ENCODE measurements at places on chromosomes 3 and 15. TPM values are rescaled to one million over a fixed set of nuclear protein-coding genes. Genes with fewer than 3 reads are reported as not detected.
A peak's percentile ranks its signal among the peaks of the same experiment; 100 is the strongest.

DNA sequence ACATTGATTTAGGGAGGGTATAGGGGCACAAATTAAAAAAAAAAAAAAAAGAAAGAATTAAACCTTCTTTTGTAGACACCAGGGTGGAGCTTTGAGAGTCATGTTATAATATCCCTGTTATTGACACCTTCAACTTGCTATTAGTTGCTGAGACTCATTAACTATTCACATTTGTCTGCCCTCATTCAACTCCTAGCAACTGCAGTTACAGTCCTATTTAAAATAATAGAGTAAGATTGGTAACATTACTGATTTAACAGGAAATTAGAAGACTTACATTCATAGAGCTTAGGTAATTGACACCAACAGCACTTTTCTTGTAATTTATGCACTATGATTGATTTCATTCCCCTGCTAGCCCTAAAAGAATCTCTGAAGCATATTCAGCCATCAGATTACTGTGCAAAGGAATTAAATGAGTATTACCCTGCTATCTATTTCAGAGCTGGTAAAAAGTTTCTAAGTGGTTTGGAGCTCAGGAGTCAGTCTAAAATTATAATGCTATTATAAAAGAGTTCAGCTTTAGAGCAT lies 148.8 kb upstream of the TBL1XR1 start:
- DNase-seq: no peak

DNA sequence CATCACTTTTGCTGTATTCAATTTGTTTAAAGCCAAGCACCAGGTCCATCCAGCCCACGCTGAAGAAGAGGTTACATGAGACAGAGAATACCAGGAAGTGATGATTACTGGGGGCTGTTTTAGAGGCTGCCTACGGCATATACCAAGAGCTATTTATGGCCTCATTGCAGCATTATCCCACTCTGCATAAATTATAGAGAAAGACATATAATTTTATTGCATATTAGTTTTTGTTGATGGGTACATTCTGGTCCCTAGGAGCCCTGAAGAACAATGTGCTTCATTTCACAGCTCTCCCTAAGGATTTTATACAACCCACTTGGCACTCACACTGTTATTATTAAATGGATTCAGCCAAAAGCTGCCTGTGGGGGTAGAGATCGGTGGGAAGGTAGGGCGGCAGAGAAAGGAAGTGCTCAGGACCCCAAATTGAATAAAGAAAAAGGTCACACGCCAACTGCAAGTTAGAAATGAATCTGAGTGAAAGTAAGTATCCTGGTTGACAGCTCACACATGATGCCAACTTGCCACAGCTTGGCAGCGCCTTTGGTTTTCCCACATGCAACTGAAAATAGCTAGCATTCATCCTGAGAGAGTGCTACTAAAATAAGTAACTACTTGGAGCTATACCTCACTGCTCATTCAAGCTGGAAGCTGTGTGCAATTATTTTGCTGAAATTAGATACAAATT lies 73.7 kb downstream of the CCNL1 start:
- no peak for DNase-seq

DNA sequence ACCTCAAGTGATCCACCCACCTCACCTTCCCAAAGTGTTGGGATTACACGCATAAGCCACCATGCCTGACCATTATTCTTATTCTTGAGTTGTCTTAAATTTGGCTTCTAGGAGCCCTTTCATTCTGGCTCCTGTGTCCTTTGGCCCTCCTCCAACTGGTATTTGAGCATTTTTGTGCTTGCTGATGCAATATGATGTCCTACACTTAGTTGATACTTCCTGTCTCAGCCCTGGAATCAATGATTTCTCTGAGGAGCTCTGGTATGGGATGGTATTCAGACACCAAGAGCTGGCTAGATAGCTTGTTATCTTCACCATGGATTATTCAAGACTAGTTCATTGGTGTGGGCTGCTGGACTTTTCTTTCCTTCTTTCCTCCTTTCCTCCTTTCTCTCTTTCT lies 25.4 kb downstream of the ZNF621 start:
- DNase-seq: no peak

GRCh38 chr15:39654304-39654703 lies 73.4 kb downstream of the THBS1 start:
- DNase-seq: no peak

GRCh38 chr3:55164876-55165275 lies 237.0 kb upstream of the LRTM1 start:
- DNase-seq: no peak

- no peak for DNase-seq
These were observed 1178.7 kb downstream of the ROBO1 start for GRCh38 chr3:78588906-78589621.

DNA sequence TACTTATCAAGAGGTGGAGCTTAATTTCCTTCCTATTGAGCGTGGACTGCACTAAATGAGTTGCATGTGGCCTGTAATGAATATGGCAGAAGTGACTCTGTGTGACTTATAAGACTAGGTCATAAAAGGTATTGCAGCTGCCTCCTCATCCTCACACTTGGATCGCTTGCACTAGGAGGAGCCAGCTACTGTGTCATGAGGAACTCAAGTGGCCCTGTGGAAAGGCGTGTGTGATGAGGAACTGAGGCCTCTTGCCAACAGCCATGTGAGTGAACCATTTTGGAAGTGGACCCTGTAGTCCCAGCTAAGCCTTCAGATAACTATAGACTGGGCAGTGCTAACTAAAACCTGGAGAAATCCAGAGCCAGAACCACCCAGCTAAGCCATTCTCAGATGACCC lies 7.1 kb upstream of the SLC30A4 start:
- peak; percentile 8 for DNase-seq

GRCh38 chr15:35771746-35772442 lies 225.9 kb upstream of the DPH6 start:
- DNase-seq: no peak

- DNase-seq: no peak
These were observed 310.7 kb downstream of the RBMS3 start for GRCh38 chr3:29591579-29591978.

- no peak for DNase-seq
These were observed 12.3 kb upstream of the COL6A6 start for GRCh38 chr3:130504701-130505100.

- DNase-seq: no peak
These were observed 14.0 kb upstream of the ZCWPW2 start for GRCh38 chr3:28334552-28334951.

GRCh38 chr15:60396560-60396957 lies 1.2 kb downstream of the ANXA2 start:
- no peak for DNase-seq

GRCh38 chr3:107962946-107963345 lies 127.9 kb downstream of the CD47 start:
- no peak for DNase-seq

GRCh38 chr3:142794508-142794907 lies 70.7 kb downstream of the TRPC1 start:
- no peak for DNase-seq

DNA sequence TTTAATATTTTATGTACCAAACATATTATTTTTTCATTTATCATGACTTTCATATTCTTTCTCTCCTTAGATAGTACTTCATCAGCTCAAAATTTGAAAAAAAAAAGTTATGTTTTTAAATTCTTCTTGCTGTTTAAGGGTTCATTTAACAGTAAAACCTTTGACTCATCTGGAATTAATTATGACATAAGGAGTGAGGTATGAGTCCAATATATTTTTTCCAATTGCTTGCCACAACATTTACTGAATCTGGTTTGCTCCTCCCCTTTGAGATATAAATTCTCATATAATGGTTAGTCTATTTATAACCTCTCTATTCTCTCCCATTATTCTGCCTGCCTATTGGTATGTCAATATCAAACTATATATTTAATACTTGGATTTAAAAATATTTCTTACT lies 387.8 kb downstream of the TUSC7 start:
- no peak for DNase-seq

GRCh38 chr3:183442994-183443393 lies 14.6 kb upstream of the MCF2L2 start:
- DNase-seq: no peak

GRCh38 chr3:98874602-98875249 lies 26.8 kb downstream of the DCBLD2 start:
- no peak for DNase-seq

GRCh38 chr3:164360078-164360578 lies 718.2 kb downstream of the SI start:
- no peak for DNase-seq

DNA sequence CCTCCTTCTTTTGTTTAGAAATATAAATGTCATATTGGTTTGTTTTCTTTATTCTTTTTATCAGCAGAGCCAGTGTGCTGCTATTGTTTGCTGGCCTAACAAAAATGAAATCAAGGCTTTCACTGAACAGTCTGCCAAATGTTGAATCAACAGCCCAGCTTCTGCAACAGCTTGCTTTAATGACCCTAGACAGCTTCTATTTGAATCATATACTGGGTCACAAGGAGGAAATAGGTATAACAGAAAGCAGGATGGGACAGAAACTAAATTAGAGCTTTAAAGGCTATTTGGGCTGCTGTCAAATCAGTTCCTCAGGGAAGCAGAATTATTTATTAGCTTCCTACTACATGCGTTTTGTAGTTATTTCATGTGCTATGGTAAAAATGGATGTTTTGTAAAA lies 12.1 kb upstream of the DNAJC13 start:
- no peak for DNase-seq

GRCh38 chr3:135097276-135097946 lies 302.4 kb downstream of the EPHB1 start:
- no peak for DNase-seq

- DNase-seq: peak; percentile 37
These were observed 17.2 kb upstream of the GNB5 start for GRCh38 chr15:52208306-52208946.

DNA sequence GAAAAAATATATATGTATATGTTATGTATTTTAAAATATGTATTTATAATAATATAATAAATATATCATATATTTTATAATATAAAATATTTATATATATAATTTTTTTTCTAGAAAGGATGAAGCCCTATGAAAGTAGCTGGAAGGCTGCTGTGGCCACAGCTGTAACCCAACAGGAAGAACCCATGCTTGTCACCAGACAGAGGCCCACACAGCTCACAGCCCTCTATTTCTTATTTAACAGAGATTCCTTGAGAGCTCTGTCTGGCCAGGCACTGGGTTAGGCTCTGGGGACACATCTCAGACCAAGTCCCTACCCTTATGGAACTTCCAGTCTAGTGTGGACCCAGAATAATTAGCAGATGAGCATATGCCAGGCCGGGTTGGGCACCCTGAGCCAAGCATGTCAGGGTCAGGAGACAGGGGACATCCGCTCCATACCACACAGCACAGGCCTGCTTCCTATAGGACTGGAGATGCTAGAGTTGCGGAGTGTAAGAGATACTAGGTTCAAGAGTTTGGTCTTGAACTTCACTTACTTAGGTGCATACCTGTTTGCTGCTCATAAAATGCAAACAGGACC lies 20.5 kb downstream of the MGLL start:
- DNase-seq: no peak

GRCh38 chr3:148615382-148615781 lies 82.3 kb upstream of the AGTR1 start:
- no peak for DNase-seq

- DNase-seq: no peak
These were observed 1037.0 kb upstream of the CFAP20DC start for GRCh38 chr3:60086811-60087210.

GRCh38 chr3:169299129-169299528 lies 364.4 kb downstream of the MECOM start:
- DNase-seq: peak; percentile 84

DNA sequence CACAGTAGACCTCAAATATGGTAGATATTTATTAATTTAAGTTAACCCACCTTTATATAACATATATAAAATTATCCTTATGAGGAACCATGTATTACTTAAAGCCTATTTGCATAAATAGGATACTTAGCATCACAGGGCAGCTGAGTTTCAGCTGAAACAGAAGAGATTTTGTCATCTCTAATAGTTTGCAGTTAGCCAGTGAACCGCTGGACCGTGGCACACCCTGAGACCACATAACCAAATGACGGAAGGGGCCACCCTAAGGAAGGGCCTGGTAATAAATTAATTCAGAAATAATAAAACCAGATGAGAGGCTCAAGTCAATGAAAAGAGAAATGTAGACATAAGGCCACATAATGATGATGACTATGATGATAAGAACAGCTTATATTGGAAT lies 107.7 kb downstream of the MYO5A start:
- DNase-seq: no peak

- DNase-seq: no peak
These were observed 98.5 kb upstream of the C3orf80 start for GRCh38 chr3:160126761-160127160.

- no peak for DNase-seq
These were observed 84.0 kb downstream of the CGNL1 start for GRCh38 chr15:57460208-57460816.

DNA sequence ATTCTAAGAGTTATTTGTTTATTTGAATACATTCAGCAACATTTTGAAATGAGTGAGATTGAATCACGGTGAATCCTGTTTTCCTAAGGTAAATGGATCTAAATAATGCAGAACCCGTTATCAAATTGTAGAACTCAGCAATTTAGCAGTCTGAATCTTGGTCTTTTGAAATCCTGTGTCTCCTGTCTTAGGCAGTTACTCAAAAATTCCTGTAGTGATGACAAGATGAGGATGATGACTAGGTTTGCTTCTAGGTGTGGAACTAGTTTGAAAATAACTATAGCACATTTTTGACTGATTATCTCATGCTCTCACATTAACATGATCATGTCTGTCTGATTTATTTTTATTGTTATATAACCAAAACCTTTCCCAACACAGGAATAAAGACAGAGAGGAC lies 115.0 kb downstream of the RAP2B start:
- DNase-seq: no peak

DNA sequence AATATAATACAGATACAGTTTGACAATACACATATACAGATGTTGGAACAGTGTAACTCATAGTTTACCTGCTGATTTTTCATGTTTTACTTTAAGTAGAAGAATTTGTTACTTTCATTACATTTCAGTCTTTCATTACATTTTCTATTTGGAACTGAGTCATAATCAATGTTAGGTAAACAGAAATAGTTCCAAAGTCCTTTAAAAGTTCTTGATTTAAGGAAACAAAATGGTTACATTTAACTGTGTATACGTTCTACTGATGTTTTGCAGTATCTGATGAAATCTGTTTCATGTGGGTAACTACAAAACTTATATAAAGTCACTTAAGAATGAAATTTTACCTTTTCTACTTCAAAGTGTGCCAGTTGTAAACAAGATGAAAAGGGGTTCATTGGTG lies 721.2 kb downstream of the NAALADL2 start:
- DNase-seq: no peak

Gene TMC3
- total RNA-seq: not detected

Gene KBTBD8
- total RNA-seq: 2.6 TPM

Gene GOLGA8Q
- total RNA-seq: not detected

Gene RASGRP1
- 1.0 TPM for total RNA-seq

Gene CHRD
- total RNA-seq: 2.1 TPM

Gene HGD
- 40.5 TPM for total RNA-seq

Gene ILDR1
- total RNA-seq: 27.7 TPM

Gene VIPR1
- 128 TPM for total RNA-seq

Gene MME
- 1.8 TPM for total RNA-seq

Gene SLC28A1
- total RNA-seq: not detected

Gene FBXW12
- not detected for total RNA-seq

Gene LSAMP
- 5.1 TPM for total RNA-seq

Gene GOLGA8R
- 1.6 TPM for total RNA-seq

Gene EBLN2
- 3.2 TPM for total RNA-seq

Gene ANKRD63
- not detected for total RNA-seq

Gene C2CD4B
- 2.8 TPM for total RNA-seq

Gene P2RY14
- 7.3 TPM for total RNA-seq

All from left colon (tissue), 2 donors.